AG09319 (cell line): ENCODE measurements at places on chromosomes 11 and 22.

DNA sequence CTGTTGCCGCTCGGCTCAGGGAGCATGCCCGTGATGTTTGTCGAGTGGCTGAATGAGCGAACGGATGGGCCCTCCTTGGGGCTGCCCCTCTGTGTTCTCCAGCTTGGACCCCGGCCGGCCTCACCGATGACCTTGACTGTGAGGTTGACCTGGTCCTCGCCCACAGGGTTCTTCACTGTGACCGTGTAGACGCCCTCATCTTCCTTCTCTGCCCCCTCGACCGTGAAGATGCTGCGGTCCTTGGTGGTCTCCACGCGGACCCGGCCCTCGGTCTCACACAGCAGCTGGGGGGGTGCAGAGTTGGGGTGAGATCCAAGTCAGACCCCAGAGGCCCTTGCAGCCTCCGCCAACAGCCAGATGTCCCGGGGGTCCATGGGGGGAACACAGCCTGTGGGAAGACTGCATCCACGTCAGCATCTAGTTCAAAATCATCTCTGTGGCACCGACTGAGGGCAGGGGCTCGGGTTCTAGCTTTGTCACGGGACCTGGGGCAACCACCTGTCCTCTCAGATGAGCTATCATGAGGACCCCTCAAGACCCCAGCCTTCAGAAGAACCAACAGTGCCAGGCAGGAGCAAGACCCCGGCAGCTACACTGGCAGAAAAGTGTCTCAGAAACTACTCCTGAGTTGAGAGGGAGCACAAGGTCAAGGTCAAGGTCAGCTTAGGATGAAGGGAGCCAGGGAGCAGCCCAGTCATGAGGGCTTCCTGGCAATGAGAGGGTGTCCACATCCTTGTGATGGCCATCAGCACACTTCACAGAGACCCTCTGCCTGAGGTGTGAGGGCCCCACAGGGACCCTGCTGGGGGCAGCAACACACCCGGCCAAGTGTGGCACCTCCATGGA lies 13.9 kb downstream of the MYBPC3 start:
- DNase-seq, result no peak

DNA sequence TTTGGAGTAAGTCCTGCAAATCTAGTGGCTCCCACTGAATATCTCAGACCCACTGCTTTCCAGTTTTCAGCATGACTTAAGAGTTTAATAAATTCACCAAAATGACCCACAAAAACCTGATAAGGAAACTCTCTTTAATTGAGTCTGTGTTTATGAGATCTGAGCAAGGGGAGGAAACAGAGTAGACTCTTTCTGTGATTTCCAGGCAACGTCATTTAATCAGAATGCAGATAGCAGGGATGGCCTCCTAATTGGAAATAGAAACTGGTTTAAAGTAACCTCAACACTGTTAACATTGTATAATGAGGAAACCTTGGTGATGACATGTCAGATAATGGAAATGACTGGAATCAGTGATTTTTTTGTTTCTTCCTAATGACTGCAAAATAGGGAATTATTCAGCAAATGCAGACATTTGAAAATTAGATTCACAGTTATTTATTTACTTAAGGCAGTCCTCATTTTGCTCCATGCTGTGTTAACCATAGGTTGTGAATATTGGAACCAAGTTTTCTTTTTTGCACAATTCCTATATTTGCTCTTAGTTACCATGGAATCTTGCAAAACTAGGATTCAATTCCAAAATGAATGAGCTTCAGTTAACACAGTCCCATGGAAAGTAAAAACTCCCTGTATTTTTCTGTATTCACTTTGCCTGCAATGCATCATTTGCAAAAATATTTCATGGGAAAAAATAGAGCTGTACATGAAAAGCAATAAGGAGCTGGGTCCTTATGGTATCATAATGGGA lies 1324.5 kb downstream of the LRRC4C start:
- DNase-seq, result no peak

DNA sequence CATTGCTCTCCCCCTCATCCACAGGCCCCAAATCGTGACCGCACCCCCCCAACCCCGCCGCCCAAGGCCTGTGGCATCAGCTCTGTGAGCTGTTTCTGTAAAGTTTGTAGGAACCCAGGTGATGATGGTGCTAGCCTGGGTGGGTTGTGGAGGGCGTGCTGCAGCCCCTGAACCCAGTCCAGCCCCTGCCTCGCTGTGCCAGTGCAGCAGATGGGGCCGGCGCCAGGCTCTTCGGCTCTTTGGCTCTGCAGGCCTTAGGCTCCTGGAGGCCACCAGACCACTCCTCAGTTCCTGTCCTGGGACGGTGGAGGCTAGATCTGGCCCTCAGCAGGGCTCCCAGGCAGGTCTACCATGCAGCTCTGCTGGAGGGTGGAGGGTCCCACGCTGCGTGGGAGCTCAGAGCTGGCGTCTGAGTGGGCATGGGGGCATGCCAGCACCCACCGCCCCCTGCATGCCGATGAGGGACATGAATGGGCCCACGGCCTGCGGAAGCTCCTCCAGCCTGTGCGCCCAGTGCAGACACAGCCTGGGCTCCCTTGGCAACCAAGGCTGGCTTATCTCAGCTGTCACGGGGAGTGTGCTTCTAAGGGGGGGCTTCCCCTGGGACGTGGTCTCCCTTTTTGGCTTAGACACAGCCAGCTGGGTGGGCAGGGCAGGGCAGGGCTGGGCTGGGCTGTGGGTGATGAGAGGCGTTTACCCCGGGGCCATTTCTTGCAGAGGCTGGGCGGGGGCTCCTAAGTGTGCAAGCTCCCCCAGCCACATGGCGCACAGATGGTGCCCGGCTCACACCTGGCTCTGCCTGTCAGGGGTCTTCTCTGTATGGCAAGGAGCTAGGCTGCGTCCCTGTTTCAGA lies 1187.6 kb downstream of the BRD1 start:
- no peak for DNase-seq

DNA sequence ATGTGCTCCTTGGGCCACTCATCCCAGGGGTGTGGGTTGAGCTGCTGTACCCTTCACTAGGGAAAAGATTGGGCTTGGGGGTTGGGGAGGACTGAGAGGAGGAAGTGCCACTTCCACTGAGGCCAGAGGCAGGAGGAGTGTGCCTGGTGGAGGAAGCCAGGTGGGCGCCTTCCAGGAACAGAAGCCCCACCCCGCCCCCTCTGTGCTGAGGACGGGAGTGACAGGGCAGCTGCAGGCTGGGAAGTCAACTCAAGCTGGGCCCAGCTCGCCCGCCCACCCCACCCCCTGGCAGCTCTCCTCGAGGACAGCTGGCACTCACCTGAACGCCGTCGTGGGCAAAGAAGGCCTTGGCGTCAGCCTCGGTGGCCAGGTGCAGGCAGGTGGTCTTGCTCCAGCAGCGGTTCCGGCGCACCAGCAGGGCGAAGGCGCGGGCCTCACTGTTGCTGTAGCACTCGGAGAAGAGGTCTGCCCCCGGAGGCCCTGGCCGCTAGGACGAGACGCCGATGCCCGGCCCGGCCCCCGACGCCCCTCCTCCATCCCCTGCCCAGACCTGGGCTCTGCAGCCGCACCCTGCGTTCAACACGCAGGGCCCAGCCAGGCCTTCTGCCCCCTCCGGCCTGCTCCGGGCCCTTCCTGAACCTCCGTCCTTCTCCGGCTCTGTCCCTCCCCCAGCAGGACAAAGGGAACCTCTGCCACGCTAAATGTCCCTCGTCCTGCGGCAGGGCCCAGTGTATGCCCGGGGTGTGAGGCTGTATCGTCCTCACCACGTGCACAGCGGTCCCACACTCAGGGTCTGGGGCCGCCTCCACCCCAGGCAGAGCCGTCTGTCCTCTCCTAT lies 13.4 kb downstream of the TSSC4 start:
- DNase-seq, result no peak

GRCh38 chr22:31569126-31569525 lies 72.8 kb downstream of the SFI1 start:
- no peak for DNase-seq

DNA sequence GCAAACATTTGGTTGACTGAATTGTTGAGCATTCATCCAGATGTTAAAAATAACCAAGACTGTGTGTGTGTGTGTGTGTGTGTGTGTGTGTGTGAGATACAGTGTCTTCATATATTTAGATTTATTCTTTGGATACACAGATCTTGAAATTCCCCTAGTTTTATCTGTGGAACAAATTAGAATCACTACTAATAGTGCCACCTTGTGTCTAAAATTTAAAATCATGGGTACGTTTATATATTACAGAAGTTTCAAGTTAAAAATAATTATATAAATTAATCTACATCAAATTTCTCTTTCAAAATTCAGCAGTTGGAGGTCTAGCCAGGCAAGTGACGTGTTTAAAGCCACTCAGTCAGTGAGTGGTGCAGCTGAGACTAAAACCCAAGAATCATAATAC lies 1566.2 kb upstream of the TENM4 start:
- DNase-seq, result no peak

DNA sequence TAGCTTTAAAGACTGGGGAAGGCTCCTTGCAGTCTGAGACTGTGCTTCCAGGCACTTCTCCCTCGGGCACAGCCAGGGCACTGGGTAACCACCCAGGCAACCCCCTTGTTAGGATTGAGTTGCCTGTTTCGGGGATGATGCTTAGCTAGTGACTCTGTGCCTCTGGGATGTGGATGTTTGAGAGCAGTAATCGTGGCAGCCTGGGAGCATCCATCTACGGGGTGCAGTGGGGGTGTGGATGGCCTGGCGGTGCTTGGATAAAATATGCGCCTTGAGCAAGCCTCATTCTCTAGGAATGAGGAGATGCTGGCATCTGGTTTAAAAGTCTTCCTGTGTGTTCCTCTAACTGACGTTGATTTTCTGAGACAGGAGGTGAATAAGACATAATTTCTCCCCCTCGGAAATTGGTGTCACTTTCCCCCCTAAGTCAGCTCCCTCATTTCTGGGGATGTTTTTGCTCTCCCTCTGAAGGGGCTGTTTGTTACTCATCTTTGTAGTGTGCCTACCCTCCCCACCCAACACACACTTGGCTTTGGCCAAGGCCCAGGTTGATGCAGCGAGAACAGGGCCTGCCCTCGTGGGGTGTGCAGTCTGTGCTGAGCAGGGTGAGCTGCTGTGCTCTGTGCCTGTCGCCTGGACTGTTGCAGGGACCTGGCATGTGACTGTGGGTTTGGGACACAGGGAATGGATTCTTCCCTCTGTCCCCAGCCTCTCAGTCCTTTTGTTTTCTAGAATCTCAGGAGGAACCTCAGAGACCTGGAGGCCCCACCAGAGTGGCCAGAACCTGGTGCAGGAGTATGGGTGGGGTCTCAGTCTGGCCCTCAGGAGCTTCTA lies 2.0 kb downstream of the GNAZ start:
- no peak for DNase-seq

GRCh38 chr11:65394125-65394536 lies 7.7 kb downstream of the FRMD8 start:
- no peak for DNase-seq

DNA sequence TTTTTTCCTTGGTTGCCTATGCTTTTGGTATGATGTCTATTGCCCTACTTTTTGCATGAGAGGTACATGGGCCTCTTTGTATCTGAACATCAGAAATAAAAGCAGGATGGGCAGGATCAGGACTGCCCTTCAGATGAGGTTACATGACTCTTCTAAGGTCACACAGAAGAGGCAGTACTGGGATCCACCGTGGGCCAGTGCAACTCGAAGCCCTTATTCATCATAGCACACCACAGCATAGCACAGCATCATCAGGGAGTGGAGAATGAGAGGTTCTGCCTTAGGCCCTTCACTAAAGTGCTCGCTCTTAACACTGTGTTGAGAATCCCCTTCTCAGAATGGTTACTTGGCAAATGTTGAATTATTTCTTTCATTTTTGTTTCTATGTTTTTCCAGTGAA lies 88.3 kb downstream of the C22orf31 start:
- no peak for DNase-seq

DNA sequence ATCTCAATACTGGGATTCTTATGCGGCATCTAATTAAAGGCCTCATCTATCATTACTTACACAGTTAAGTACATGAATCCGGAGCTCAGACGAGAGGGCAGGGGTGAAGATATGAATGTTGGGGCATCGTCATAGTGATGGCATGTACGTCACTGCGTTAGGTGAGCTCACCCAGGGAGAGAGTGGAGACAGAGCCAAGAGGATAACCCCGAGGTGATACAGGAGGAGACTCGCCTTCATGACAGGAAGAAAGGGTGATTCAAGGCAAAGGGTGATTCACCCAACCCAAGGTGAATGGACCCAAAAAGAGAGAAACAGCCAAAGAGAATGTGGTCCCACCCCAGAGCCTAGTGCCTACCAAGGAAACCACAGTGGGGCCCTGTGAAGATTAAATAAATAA lies 132.9 kb upstream of the BLID start:
- no peak for DNase-seq

GRCh38 chr22:20234760-20235388 lies 33.2 kb downstream of the RTN4R start:
- DNase-seq, result no peak

GRCh38 chr11:118342503-118343161 lies at the start of gene CD3D:
TSS of gene CD3D (minus strand) at chr11:118342705. CDS start at chr11:118342607, 98 bp downstream.
- DNase-seq, result no peak

- no peak for DNase-seq
Measured at GRCh38 chr22:37228106-37229011, 15.7 kb downstream of the RAC2 start.

DNA sequence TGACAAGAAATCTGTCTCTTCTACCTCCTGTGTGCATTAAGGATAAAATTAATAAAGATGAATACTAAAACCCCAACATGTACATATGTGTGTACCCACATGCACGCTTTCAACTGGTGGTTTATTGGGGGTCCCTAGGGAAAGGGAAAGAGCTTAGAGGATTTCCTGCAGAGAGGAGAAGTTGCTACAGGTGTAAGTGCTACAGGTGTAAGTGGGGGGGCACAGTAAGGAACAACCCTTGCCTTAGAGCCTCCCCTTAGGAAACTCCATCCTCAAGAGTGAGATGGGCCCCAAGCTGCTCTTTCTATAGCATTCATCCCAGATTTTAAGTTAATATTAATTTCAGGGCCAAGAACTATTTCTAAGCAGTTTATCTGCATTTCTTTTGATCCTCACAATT lies 11.9 kb upstream of the ABCC8 start:
- DNase-seq, result no peak

DNA sequence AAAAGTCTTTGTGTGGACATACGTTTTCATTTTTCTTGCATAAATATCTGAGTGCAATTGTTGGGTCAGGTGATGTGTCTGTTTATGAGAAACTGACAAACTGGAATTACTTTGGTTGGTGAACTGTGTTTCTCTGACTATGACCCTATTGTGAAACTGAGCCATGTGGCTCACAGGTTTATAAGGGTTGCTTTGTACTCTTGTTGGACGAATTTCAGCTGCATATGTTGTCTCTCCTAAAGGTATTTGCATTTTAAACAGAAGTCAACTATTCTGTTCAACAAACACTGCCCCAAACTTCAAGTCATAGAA lies 34.4 kb upstream of the RASD2 start:
- peak; percentile 15 for DNase-seq

DNA sequence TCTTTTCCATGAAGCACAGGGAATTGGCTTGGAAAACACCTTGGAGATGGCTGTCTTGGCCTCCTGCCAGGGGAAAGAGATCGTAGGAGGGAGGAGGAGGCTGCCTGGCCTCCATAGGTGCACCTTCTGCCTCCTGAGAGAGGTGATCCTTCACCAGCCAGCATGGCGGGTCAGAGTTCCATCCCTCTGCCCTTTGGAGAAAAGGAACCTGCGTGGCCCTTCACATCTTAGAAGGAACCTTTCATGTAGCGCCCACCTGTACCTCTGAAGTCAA lies 58.2 kb upstream of the DRD2 start:
- no peak for DNase-seq
